ENCODE measurements at places on chromosomes 16 and 17.

- DNase-seq: no peak
Observed at GRCh38 chr17:65355246-65355645, 206.2 kb downstream of the AXIN2 start.

GRCh38 chr17:21467739-21468490 is 91.8 kb downstream of the KCNJ12 start:
- no peak for DNase-seq

DNA sequence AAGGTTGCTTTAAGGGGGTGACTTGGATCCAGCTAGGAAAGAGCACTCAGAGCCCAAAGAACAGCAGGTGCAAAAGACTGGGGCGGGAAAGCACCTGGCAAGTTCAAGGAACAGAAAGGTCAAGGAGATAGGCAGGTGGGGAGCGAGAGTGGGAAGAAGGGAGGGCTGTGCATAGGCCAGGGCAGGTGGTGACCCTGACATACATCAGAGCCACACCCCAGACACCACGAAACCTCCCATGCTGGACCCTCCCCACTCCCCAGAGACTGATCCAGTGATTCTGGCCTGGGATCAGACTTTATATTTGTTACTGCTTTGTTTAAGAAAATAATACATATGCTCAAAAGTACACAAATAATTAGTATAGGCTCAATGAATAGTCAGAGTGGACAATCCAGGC is 48.5 kb upstream of the RBFOX3 start:
- no peak for DNase-seq

- DNase-seq: no peak
Observed at GRCh38 chr16:78199325-78200022, 100.0 kb downstream of the WWOX start.

- DNase-seq: no peak
Observed at GRCh38 chr16:72302332-72302731, 130.4 kb upstream of the PMFBP1 start.

- no peak for DNase-seq
Observed at GRCh38 chr17:382644-383533, 30.3 kb upstream of the RPH3AL start.

- peak; percentile 59 for DNase-seq
Observed at GRCh38 chr16:67537636-67538591, 9.3 kb downstream of the RIPOR1 start.

- no peak for DNase-seq
Observed at GRCh38 chr17:8818654-8819330, 19.6 kb upstream of the MFSD6L start.

GRCh38 chr16:8087597-8088289 is 502.6 kb downstream of the TMEM114 start:
- DNase-seq: no peak

- DNase-seq: no peak
Observed at GRCh38 chr16:23944381-23944780, 108.6 kb downstream of the PRKCB start.

GRCh38 chr17:61426482-61427304 is 25.5 kb upstream of the TBX4 start:
- DNase-seq: no peak

GRCh38 chr17:69607162-69607834 is 192.8 kb downstream of the MAP2K6 start:
- DNase-seq: peak; percentile 4
